ENCODE measurements at places on chromosomes 2 and 18.

GRCh38 chr2:10161961-10162441, 39.5 kb downstream of the RRM2 start:
- DNase-seq: no peak

DNA sequence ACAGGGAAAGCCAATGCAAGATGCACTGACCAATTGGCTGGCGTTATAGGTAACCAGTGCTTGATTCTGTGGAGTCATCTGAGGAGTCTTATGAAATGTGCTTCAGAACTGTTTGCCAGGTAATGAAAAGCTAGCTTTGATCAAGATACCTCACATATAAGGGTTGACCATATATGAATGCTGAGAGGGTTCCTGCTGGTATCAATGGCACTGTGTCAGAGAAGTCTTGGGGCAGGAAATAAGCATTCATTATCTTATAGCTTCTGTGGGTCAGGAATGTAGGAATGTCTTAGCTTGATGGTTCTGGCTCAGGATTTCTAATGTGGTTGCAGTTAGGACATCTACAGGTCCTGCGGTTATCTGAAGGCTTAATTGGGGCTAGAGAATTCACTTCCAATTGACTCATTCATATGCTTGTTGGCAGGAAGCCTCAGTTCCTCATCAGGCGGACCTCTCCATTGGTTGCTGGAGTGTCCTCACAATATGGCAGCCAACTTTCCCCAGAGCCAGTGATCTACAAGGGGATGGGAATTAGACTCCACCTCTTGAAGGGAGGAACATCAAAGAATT, 22.1 kb upstream of the TCF7L1 start:
- DNase-seq: no peak

GRCh38 chr2:150618245-150618895, 130.9 kb upstream of the RND3 start:
- DNase-seq: no peak

DNA sequence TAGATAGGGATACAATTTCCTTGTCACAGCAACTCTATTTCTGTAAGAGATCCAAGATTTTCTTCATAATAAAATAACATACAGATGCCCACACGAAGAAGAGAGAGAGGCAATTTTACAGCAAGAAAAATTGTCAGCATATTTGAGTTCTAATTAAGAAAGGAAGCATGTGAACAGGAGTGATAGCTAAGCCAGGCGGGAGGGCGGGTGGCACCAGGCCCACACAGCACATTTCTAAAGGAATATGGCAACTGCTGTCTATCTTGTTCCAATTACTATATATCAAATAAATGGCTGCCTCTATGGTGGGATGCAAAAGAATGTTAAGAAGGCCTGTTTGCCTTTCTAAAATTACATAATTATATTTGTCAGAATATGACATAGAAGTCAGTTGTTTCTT, 248.3 kb upstream of the DOK6 start:
- DNase-seq: no peak

GRCh38 chr2:217316743-217317142, 456.9 kb upstream of the TNP1 start:
- DNase-seq: no peak

- no peak for DNase-seq
These were observed 118.4 kb downstream of the TANC1 start for GRCh38 chr2:159086826-159087225.

- DNase-seq: no peak
These were observed 30.4 kb downstream of the SERTAD2 start for GRCh38 chr2:64623242-64623850.

- no peak for DNase-seq
These were observed 45.9 kb downstream of the PNO1 start for GRCh38 chr2:68203587-68203986.

- no peak for DNase-seq
These were observed 117.8 kb upstream of the SPRED2 start for GRCh38 chr2:65550246-65550645.

- no peak for DNase-seq
These were observed 92.3 kb upstream of the CTDP1 start for GRCh38 chr18:79587226-79587741.

DNA sequence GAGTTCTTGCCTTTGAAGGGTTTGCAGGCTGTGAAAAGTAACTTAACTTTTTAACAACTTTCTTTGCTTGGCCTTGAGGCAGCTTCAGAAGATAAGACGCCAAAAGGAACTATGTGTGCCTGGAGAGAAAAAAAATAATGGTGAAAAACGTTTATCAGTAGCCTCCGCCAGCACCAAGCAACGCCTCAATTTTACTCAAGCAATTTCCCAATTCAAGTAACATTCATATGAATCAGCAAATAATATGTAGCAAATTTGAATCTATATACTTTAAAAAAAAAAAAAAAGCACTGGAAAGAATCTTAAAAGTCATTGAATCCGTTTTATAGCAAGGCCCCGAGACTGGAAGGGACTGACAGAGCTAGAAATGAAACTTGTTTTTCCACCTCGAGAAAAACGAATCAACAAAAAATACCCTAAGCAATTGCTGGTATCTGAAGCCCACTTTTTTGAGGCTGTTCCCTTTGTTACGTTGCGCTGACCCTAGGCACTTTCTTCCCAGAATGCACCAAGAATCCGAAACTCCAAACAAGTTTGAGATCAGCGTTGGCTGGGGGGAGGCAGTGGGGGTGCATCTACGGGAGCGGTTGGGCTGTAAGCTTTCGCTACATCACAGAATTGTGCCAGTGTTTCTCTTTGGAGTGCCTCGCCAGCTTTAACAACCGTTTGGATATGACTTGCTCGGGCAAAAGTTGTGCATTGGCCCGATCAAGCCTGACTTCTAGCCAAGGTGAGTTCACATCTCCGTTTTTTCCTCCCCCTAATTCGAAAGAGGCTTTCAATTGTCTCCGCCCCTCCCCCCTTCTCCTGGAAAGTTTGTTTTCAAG, 2.7 kb upstream of the TGIF1 start:
- DNase-seq: peak; percentile 73

DNA sequence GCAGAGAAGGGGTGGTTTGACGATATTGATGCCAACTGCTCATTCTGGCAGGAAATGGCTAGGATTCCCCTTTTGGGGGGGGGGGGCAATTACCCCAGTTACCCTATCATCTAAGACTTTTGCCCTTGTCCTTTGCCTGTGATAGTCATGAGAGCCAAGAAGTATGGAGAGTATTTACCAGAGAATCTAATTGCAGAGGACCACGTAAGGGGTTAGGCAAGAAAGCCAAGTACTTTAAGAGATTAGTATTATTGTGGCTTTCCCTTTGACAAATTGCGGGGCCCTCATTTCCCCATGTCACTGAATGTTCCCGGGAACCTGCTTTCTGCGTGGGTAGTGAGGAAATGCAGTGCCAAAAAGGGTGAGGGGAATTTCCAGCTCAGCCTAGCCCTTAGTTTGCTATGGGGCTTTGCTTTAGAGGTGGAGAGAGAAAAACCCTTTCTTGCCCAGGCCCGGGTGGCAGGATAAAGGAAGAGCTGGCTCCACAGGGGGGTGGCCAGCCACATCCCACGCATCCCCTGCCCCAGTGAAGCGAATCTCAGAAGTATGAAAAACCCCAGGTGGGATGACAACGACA, 1.5 kb downstream of the AQP4 start:
- DNase-seq: no peak

GRCh38 chr2:149562324-149562723, 25.3 kb downstream of the MMADHC start:
- no peak for DNase-seq

DNA sequence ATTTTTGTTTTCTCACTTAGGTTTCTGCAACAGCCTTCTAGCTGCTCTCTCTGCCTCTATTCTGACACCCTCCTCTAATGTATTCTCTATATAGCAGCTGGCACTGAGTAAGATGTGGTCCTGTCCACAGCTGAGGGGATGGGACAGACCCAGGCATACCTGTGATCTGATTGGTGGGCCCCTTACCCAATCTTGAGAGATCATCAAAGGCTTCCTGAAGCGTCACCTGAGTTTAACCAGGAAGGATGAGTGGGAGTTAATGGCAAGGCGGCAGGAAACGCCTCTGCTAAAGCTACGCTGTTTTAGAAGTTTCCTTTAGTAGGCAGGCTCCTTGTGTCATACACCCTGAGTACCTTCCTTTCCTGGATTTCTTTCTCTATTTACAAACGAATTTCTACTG, 5.7 kb upstream of the TET3 start:
- no peak for DNase-seq

DNA sequence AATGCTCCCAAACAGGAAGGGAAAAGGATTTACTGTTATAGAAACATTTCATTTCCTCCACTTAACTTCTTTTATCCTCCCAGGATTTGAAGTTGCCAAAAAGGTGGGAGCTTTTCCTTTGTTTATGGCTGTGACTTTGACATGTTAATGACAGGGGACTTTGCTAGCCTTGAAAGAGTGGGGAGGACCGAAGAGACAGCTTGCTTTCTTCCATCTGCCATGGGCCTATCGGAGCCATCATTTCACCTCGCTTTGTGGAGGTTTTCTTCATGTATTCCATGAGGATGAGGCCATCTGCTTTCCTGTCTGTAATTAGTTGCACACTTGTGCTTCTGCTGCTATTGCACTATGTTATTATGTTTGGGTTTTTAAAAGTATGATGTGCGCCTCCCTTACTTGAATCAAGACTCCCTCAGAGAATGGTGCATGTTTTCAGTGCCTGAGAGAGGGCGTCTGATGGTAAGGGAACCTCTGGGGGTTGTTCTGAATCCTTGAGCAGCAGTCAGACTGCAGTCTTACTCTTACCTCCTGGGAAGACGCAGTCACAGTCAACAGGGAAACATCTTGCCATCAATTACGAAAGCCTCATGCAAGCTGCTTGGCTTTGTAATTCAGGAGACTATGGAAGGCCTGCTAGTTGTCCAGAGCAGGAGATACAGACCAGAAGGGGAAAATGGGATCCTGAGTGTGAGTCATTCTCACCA, 173.3 kb upstream of the MGAT5 start:
- no peak for DNase-seq

- no peak for DNase-seq
These were observed 142.3 kb upstream of the KCNJ3 start for GRCh38 chr2:154556146-154556545.

DNA sequence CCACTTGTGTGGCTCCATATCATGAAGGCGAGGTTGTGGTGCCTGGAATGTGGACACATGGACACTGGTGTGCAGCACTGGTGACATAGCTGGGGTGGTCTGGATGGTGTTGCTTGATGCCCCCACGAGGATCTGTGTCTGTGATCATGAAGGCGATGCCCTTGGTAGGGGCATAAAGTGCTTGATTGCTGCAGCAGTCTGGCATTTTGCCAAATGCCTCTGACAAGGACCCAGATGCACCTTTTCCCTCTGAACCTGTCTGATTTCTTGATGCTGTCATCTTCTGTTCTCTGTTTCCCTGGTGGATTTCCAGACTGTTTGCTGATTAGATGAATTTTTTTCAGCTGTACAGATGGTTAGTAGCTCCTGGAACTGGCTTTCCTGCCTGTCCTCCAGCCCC, 752.0 kb upstream of the HS6ST1 start:
- DNase-seq: no peak

DNA sequence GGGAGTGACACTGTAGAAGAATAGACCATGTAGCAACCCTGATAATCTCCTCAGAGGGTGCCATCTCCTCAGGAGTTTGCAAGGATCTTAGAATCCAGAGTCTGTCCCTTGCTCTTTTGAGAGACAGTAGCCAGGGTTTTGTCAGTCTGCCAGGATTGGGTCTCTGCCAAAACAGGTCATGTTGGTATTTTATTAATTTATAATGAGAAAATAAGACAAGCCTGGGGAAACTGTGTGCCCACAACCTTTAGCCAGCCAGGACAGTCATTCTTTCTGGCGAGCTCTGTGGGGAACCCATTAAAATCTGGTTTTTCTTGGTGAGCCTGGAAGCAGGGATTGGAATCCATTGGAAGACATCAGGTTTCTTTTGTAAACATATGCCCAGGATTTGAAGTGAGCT, 78.6 kb downstream of the PTPRM start:
- DNase-seq: no peak

DNA sequence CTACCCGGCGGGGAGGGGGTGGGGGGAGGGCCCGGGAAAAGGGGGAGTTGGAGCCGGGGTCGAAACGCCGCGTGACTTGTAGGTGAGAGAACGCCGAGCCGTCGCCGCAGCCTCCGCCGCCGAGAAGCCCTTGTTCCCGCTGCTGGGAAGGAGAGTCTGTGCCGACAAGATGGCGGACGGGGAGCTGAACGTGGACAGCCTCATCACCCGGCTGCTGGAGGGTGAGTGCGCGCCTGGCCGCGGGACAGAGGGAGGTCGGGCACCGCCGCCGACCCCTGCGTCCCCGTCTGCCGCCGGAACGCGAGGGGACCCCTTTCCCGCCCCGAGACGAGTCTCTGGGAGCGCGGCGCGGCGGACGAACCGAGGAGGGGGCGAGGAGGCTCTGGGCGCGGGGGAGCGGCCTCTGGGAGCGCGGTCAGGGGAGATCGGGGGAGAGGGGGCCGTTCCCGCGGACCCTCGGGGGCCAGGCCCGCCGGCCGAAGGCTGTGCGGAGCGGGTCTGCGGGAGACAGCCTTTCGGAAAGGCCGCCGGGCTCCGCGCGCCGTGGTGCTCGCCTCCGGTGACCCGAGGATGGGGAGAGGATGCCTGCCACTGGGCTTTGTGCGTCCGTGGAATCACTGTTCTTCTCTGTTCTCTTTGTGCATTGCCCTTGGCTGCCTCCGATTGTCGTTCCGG, 463 bp downstream of the PPP1CB start:
- DNase-seq: peak; percentile 18

DNA sequence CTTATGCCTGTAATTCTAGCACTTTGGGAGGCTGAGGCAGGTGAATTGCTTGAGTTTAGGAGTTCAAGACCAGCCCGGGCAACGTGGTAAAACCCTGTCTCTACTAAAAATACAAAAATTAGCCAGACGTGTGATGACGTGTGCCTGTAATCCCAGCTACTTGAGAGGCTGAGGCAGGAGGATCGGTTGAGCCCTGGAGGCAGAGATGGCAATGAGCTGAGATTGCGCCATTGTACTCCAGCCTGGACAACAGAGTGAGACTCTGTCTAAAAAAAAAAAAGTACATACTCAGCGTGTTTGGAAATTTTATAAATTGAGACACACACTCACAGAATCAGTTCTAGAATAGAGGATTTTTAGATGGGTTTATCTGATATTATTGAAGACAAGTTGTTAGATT, 17.1 kb upstream of the GIGYF2 start:
- no peak for DNase-seq

GRCh38 chr18:48599391-48599790, 60.6 kb downstream of the CTIF start:
- no peak for DNase-seq

DNA sequence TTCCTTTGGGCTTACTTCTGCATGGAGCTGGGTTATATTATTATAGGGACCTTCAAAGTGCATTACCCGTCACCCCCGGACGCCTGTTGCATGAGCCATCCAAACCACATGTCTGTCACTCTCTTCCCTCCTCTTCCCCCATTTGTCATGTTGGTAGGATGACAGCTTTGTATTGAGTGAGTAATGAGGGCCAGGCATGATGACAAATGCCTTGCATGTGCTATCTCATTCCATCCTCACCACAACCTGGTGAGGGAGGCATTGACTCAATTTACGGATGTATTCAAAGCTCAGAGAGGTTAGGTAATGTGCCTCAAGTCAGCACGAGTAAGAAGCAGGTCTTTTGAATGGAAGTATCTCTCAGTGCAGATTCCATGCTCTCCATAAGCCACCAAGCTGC, 510.5 kb upstream of the TNP1 start:
- no peak for DNase-seq

Measured in hematopoietic multipotent progenitor cell treated with erythropoietin and hydrocortisone succinate and interleukin-3 and kit ligand, for 15 days (in vitro differentiated cells).